Mesendoderm (in vitro differentiated cells): ENCODE measurements at places on chromosomes 4 and X.

GRCh38 chr4:83019794-83020494, 9.3 kb upstream of the LIN54 start:
- DNase-seq = no peak

DNA sequence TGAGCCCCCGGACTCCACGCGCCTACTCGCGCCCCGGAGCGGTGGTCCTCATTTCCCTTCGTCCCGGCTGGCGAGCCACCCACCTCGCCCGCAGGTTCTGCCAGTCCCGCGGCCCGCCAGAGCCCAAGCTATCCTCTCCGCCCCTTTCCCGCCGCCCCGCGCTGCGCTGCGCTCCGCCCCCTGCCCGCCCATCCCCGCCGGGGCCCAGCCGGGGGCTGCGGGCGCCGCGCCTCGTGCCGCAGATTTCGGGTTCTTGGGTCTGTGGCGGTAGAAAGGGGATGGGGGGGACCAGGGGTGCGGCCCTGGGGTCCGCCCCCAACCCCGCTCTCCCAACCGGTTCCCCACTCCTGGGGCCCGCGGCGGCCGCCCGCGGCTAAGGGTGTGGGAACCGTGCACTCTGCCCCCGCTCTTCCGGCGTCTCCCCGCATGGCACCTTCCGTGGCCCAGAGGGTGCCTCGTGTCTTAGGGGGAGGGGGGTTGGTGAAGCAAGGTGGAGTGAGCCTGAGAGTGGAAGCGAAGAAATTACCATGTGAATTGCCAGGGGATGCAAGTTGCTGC, 650.8 kb upstream of the DIPK2B start:
- peak; percentile 85 for DNase-seq

DNA sequence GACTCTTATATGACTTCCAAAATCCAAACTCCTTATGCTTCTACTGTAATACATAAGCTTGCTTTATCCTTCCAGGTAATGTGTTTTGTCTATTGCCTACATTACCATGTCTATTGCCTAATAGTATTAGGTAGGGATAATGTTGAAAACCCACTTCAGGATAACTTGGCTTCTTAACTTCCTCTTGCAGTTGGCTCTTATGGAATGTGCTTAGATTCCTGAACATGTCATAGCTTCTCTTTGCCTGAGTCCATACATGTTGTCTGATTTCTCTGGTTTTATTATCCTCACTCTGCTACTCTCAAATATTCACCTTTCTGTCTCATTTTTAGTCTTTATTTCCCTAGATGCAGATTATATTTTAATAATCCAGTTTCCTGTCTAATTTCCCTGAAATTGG, 599.9 kb downstream of the IL15 start:
- no peak for DNase-seq

- no peak for DNase-seq
Measured at GRCh38 chr4:176874721-176875445, 82.2 kb upstream of the VEGFC start.

DNA sequence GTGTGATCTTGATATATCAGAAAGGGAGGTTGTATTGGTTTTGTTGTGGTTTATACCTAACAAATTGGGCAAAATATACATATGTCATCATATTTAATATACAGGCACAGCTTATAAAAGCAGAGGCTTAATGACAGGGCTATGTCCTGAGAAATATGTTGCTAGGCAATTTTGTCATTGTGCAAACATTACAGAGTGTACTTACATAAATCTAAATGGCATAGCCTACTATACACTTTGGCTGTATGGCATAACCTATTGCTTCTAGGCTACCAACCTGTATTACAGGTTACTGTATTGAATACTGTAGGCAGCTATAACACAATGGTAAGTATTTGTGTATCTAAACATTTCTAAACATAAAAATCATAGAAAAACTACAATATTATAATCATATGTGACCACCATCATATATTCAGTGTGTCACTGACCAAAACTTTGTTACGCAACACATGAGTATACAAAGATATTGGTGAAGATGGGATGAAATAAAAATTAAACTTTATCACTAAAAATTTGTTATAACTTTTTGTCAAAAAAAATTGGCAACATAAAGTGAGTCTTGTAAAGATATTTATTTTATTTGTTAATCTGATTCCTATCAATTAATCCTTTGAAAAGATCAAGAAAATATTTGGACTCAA, 414.0 kb upstream of the HS3ST1 start:
- DNase-seq = no peak

- no peak for DNase-seq
Measured at GRCh38 chrX:32448320-32448719, 763.0 kb downstream of the DMD start.
